ENCODE measurements at places on chromosomes 3 and 15.

DNA sequence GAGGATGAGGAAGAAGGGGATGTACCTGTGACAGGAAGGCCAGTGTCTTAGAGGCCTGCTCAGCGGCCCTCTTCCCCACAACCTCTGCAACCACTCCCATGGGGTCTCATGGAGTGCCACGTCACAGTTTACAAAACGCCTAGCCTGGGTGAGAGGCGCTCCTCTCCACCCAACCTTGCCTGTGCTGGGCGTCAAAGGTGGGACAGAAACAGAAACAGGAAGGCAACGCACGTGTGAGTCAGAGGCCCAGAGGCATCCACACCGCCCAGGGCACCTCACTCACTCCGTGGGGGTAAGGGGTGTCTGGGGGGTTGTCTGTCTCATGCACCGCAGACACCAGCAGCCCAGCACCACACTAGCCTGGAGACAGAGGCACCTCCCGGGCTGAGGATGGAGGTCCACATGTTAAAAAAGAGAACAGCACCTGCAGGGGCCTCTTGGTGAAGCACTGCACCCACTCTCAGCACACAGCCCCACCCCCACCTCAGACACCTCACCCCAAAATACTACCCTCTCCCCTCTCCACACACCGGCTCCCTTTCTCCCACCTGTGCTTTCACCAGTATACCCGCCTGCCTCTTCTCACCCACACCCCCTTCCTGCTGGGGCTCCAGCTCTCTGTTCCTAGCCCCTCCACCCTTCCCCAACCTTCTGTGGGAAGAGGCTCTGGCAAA, 4.7 kb upstream of the CALML4 start:
- no peak for DNase-seq

- no peak for DNase-seq
Observed at GRCh38 chr15:83582381-83582780, 71.5 kb upstream of the ADAMTSL3 start.

DNA sequence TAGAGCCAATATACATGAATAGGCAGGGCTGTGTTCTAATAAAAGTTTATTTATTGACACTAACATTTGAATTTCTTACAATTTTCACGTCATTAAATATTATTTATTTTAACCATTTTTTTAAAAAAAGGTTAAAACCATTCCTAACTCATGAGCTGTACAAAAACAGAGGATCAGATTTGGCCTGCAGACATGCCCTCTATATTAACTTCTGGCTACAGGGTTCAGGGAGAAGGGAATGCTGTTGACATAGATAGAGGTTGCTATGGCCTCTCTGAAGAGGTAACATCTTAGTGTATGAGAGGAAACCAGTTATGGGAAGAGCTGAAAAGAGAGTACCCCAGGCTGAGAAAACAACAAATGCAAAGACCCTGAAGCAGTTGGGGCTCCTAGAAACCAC, 19.1 kb upstream of the RAP2B start:
- no peak for DNase-seq

- DNase-seq: peak; percentile 25
Observed at GRCh38 chr15:62745621-62746225, 296.8 kb upstream of the TPM1 start.

DNA sequence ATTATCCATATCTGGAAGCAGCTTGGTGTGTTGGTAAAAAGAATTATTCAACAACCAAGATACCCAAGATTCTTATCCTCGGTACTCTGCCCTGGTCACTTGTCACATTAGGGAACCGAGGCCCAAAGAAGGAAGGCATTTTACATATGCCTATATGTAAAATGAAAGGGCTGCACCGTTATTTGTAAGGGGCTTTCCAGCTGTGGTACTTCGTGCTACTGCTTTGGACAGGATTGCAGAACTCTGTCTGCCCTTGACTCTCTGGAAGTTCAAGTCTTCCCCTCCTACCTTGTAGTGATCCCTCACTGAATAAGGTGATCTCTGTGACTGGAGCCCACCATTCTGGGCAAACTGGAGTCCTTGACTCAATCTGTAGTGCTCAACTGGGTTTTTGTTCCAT, 198.9 kb upstream of the TOPAZ1 start:
- DNase-seq: no peak
